ENCODE measurements at places on chromosomes 2 and 18.

GRCh38 chr2:7748717-7749415, 831.7 kb downstream of the RNF144A start:
- no peak for DNase-seq

GRCh38 chr2:204251998-204252376, 293.3 kb upstream of the PARD3B start:
- DNase-seq: no peak

DNA sequence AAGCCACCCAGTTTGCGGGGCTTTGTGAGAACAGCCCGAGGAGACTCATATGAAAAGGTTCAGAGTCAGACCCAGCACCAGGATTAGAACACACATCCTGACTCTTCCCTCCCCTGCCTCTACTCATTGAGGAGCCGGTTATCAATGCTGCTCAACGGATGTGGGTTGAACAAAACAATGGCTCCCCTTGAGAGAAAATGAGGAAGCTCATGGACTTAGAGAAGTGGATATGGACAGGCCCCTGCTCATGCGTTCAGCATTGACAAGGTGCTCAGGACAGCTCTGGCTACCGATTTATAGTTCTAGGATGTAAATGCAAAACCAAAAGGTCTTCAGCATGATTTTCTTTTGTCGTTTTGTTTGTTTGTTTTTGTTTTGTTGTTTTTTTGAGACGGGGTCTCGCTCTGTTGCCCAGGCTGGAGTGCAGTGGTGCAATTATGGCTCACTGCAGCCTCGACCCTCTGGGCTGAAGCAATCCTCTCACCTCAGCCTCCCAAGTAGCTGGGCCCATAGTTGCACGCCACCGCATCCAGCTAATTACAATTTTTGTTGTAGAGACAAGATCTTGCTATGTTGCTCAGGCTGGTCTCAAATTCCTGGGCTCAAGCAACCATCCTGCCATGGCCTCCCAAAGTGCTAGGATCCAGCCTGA, 32.0 kb upstream of the AGAP1 start:
- no peak for DNase-seq

DNA sequence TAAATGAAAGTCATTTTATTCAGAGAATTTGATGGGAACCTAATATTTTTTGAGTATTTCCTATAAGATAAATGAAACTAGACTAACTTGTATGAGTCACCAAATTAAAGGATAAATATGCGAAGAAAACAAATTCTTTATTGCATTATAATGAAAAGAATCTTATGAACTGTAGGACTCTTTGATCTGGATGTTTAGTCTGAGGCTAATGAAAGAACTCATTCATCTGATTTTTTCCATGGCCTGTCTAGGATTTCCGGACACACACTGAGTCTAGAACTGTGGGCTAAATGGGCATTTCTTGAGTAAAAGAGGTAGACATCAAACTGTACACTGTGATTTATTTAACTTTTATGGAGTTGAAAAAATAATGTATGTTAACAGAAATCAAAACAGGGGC, 43.0 kb downstream of the ZNF519 start:
- DNase-seq: no peak

GRCh38 chr2:203651621-203652020, 54.8 kb upstream of the CD28 start:
- no peak for DNase-seq

DNA sequence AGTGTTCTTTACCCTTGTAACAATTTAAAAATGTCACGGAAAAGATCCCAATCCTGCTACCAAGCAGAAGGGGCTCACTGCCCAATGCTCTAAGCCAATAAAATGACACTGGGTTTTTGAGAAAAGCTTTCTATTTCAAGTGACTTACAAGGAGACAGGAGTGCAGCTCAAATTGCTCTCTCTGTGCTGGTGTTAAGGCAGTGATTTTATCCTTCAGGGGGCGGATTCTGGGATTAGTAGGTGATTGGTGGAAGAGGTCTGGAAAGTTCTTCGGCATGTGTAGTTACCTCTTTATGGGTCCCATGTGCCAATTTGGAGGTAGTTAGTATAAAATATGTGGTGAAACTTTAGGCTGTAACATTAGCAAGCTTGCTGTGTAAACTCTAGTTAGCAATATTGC, 27.4 kb upstream of the MCM6 start:
- no peak for DNase-seq

DNA sequence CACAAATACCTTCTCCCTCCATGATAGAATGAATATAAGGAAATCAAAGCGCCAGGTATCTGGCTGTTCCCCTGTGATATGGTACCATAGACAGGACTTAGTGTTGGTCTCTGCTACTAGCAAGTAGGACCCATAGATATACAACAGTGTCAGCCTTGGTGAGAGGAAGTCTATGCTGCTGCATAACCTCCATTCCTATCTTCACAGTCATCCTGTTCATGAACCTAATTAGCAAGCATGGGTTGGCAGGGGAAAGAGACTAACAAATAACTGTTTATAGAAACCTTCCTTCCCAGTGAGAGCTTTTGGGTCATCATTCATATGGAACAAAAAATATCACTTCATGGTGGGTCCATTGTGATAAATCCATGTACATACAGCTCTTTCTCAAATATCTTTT, 188.9 kb upstream of the FAM98A start:
- DNase-seq: peak; percentile 59

GRCh38 chr2:178806543-178806942, 680 bp downstream of the TTN start:
- DNase-seq: no peak

- no peak for DNase-seq
Observed at GRCh38 chr2:23321751-23322150, 63.2 kb upstream of the KLHL29 start.

DNA sequence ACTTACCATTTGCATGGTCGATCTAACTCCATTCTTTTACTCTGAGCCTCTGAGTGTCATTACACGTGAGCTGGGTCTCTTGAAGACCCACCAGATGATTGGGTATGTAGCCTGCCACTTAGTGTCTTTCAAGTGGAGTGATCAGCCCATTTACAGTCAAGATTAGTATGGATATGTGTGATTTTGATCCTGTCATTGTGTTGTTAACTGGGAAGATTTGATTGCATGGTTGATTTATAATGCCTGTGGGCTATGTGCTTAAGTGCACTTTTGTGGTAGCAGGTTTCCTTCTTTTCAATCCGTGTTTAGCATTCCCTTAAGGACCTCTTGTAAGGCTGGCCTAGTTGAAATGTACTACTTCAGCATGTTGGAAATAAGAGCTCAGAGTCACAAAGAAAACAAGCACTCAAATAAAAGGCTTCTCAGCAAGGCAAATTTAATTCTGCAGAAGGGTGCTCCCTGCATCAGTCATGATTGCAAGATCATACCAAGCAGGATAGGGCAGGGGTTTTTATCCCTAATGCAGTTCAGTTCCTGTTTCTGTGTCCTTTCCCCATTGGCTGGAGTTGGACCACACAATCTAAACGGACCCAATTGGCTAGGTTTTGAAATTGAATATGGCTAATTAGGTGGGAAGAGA, 230.7 kb upstream of the SYT4 start:
- no peak for DNase-seq

- DNase-seq: peak; percentile 80
Observed at GRCh38 chr2:36277146-36277808, 78.3 kb upstream of the CRIM1 start.

DNA sequence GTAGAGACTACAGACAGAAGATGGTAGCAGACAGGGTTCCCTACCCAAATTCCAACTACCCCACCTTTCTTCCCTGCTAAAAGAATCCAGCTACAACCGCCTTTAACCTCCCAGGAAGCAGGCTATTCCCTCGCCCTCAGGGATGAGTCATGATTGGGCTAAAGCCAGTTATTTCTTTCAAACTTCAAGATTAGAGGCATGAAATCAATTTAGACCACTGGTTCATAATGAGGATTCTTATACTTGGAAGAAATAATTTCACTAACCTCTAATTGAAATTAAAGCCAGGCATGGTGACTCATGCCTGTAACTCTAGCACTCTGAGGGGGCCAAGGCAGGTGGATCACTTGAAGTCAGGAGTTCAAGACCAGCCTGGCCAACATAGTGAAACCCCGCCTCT, 20.0 kb downstream of the TRIP12 start:
- DNase-seq: peak; percentile 81

Data from HS-5 (cell line).